Activated CD4-positive, alpha-beta T cell treated with anti-CD3 and anti-CD28 coated beads, Interleukin-2, amount 50 U/mL, for 48 hours (primary cell): ENCODE measurements at places on chromosomes 4 and X.

- DNase-seq, result peak; percentile 56
These were observed 13.4 kb downstream of the ARHGEF6 start for GRCh38 chrX:136767104-136767941.

DNA sequence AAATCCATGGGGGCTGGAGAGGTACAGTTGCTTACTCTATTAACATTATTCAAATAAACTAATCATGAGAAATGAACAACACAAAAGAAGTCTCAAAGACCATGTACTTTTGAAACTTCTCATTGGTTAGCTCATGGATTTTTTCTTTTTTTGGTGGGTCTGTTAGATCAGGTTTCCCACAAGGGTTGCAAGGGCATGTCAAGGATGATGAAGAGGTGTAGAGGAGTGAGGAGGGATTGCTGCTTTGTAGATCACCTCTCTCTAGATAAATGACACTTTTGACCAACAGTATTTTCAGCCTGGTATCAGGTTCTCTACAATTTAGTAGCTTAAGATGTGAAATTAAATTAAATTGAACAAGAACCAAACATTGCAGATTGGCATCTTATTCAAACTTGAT lies 417.9 kb upstream of the AGA start:
- DNase-seq, result no peak

DNA sequence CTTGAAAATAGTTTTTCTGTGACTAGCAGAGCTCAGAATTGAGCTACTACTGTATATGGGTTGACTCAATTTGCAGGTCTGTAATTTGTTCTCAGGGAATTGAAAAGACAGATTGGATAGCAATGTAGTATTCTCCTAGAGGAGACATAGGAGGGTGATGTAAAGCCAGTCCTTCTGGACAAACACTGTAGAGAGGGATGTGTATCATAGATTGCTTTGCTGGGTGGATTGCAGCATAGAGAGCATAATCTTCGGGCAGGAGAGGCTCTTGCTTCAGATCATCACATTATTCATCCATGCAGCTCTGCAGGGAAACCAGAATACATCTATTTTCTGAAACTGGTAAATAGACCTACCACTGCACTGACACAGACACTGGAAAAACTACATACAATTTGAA lies 1110.5 kb downstream of the RAPGEF2 start:
- DNase-seq, result no peak

GRCh38 chrX:142095651-142096245 lies 109.3 kb downstream of the MAGEC2 start:
- no peak for DNase-seq

GRCh38 chr4:10773010-10773409 lies 88.4 kb upstream of the CLNK start:
- DNase-seq, result no peak

DNA sequence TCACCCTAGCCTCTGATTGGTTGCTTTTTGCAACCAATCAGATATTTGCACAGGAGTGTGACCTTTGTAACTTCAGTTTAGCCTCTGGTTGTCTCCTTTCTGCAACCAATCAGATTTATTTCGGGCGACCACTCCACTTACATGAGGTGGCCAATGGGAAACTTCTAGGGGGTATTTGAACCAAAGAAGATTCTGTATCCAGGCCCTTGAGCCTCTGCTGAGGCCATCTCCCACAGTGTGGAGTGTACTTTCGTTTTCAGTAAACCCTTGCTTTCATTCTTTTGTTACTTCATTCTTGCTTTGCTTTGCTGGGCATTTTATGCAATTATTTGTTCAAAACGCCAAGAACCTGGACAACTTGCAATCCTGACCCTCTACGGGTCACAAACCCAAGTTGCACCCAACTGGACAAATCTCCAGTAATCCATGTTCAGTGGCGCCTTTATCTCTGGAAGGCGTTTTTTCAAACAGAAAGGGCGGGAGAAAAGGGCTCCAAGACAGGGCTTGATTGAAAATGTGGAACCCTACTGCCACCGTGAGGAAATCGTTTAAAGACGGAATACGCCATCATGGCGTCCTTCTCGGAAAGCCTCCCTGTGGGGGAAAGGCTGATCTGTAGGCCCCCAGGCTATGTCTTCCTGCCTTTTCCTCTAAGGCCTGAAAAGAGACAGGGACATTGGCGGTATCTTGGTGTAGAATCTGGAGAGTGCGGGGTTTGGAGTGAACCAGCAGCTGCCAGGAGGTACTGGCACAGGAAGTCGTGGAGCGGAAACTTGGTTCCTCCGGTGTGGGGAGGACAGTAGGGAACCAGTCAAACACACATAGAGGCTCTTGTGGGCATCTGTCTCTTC lies 184.6 kb downstream of the OR13H1 start:
- DNase-seq, result no peak

- no peak for DNase-seq
These were observed 50.3 kb downstream of the HTRA3 start for GRCh38 chr4:8319731-8320385.

DNA sequence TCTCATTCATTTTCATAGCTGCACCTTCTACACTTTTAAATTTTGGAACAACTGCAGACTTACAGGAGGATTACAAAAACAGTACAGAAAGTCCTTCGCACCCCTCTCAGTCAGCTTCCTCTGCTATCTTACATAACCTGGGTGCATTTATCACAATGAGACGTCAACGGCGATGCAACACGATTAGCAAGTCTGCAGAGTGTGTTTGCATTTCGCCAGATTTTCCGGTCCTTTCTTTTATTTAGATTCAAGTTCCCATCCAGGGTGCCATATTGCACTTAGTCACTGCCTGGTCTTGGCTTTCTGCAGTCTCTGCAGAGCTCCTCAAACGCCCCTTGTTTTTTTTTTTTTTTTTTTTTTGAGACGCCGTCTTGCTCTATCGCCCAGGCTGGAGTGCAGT lies 85.9 kb downstream of the ASMT start:
- DNase-seq, result no peak

GRCh38 chr4:184282251-184282713 lies 64.6 kb upstream of the ENPP6 start:
- DNase-seq, result peak; percentile 71

DNA sequence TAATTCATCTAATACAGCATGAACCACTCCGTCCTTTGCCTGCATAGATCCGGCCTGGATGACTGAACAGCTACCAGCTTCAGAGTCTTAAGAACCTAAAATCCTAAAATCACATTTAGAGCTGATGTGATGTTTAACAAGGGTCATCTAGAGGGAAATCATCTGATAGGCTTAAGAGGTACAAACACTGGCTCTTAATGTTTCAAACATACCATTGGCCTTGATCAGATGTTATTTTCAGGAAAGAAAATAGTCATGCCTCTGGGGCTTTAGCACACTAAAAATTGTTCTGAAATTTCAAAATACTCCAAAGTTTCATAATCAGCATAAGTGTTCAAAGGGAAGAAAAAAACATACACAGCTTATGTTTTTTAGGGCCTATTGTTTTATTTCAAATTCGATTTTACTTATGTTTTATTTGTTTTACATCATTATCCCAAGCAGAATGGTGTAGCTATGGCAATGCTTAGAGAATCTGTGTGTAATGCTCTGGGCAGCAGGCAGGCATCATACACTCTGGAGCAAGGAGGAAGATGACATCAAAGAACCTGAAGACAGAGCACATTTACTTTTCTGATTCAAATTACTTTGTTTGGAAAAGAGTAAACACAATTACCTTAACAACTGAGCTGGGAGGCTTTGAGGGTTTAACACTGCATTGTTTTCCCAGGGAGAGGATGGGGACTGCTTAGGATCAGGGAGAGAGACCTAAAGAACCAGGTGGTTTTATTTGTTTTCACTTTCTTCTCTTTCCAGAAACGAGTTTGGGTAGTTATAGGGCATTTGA lies 25.3 kb upstream of the LEF1 start:
- DNase-seq, result no peak

GRCh38 chrX:34813618-34814017 lies 129.0 kb upstream of the FAM47B start:
- no peak for DNase-seq

GRCh38 chrX:132031867-132032266 lies 8.8 kb downstream of the STK26 start:
- DNase-seq, result no peak

DNA sequence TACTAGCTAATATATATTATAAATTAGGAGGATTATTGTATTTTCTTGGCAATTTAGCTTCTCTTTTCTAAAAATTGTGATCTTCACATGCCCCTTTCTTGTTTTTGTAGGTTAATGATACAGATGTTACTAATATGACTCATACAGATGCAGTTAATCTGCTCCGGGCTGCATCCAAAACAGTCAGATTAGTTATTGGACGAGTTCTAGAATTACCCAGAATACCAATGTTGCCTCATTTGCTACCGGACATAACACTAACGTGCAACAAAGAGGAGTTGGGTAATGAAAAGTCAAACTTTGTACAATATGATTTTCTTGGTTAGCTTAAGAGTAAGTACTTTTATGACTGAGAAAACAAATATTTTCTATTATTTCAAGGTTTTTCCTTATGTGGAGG lies 74.1 kb downstream of the SLC10A6 start:
- no peak for DNase-seq

GRCh38 chr4:25089051-25089763 lies 58.5 kb upstream of the LGI2 start:
- no peak for DNase-seq

DNA sequence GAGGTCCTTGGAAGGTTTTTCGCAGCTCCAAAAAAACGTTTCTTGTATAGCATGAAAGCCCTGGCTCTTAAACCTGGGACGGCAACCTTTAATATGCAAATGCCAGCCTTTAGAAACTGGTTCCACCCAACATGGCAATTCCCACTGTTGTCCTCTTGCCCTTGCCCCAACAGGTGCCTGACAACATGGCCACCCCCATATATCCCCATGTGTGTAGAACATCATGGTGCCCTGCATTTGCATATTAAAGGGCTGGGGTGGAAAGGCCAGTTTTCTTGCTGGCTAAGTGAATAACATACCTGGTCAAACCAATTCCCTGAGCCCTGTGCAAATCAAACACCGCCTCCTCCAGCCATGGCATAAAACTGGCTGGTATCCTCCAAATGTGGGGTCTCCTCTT lies 26.0 kb upstream of the GLRA3 start:
- no peak for DNase-seq

- DNase-seq, result no peak
These were observed 5.3 kb downstream of the LRRC66 start for GRCh38 chr4:52014903-52015302.

DNA sequence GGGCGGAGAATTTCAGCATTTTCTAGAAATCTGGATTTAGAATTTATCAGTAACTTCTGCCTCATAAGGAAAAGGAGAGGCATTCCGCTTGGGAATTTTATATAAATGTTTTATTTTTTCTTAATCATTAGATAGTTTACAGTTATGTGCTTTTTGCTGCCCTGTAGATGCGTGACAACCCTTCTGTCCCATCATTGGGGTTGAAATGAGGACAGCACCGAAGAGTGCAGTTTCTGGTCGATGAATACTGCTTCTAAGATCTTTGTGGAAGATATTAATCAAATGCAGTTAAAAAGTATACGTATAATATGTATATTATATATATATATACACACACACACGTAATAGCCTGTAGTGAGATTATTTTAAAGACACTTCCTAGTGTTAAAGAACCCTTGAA lies 1.5 kb downstream of the RBPJ start:
- DNase-seq, result peak; percentile 24
